ENCODE measurements at places on chromosomes 1 and 21.

DNA sequence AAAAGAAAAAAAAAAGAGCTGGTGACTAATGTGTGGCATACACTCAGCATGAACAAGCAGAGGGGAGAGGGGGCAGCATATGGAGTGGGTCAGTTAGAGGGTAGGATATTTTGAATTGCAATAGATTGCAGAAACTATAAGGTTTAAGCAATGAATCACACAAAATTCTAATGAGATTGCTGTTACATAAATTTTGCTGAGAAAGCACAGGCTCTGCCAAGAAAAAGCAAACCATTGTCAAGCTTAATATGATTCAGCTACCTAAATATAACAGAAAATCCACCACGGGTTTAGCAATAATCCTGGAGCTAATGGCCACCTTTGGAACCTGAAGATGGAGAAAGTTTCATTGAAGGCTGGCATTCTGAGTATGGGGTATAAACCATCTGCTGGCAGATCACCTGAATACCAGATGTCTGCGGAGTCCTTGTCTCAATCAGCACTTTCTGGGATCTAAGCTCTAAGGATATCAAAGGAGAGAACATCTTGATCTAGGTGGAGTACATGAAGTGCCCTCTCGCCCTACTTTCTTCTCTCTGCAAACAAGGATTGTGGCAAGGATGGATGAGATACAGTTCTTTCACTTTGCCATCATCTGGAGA lies 30.3 kb upstream of the ANGPTL7 start:
- DNase-seq = no peak

DNA sequence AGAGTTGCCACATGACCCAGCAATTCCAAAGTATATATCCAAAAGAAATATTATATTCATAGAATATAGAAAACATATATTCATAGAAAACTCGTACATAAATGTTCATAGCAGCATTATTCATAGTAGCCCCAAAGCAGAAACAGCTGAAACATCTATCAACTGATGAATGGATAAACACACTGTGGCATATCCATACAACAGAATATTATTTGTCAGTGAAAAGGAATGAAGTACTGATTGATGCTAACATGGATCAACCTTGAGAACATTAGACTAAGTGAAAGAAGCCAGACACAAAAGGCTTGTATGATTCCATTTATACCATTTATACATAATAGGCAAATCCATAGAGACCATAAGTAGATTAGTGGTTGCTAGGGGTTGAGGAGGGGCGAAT lies 21.7 kb upstream of the MACF1 start:
- no peak for DNase-seq

GRCh38 chr21:35779690-35780570 lies 280.4 kb downstream of the SETD4 start:
- no peak for DNase-seq

GRCh38 chr1:164233149-164233548 lies 325.8 kb upstream of the PBX1 start:
- no peak for DNase-seq

- DNase-seq = peak; percentile 29
Observed at GRCh38 chr1:28518745-28519341, 13.0 kb downstream of the RCC1 start.

DNA sequence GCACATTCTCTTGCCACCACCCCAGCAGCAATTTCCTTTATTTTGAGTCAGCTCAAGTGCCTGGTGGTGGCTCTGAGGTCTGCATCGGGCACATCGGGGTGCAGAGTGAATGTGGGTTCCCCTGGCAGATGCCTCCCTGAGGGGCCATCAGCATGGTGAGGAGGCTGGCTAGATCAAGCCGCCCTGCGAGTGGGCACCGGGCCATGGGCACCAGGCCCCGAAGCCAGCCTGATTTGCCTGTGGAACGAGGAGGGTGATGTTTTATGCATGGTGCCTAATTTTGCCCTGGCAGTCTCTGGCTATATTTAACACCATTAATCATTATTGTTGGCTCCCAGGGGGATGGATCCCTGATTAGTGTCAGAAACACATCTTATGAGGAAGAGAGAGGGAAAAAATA lies 36.3 kb downstream of the ACTL8 start:
- no peak for DNase-seq

- no peak for DNase-seq
Observed at GRCh38 chr1:201127755-201128455, 921 bp upstream of the ASCL5 start.

- DNase-seq = no peak
Observed at GRCh38 chr1:110874324-110875215, 1.6 kb downstream of the CD53 start.

GRCh38 chr1:248704606-248705005 lies 2.0 kb upstream of the OR14I1 start:
- DNase-seq = no peak

DNA sequence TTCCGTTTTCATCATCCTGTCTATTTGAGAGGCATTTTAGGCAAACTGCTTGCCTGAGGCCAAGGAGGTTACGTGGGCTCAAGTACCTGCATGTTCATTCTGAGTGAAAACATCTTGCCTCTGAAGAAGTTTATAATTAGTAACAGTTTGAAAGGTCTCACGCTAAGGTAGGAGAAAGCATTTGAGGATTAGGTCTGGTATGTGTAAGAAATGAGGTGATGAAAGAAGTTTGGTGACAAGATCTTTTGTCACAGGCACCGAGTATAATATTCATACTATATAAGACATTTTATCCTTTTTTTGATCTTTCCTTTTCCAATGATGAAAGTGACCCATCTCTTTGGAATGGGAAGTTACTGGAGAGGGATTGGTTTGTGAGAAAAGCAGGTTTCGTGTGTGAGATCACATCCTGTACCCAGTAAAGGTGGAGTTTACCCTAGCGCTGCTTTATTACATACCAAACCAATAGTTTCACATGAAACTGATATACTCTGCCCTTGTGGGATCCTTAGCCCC lies 98.7 kb upstream of the PDC start:
- no peak for DNase-seq

DNA sequence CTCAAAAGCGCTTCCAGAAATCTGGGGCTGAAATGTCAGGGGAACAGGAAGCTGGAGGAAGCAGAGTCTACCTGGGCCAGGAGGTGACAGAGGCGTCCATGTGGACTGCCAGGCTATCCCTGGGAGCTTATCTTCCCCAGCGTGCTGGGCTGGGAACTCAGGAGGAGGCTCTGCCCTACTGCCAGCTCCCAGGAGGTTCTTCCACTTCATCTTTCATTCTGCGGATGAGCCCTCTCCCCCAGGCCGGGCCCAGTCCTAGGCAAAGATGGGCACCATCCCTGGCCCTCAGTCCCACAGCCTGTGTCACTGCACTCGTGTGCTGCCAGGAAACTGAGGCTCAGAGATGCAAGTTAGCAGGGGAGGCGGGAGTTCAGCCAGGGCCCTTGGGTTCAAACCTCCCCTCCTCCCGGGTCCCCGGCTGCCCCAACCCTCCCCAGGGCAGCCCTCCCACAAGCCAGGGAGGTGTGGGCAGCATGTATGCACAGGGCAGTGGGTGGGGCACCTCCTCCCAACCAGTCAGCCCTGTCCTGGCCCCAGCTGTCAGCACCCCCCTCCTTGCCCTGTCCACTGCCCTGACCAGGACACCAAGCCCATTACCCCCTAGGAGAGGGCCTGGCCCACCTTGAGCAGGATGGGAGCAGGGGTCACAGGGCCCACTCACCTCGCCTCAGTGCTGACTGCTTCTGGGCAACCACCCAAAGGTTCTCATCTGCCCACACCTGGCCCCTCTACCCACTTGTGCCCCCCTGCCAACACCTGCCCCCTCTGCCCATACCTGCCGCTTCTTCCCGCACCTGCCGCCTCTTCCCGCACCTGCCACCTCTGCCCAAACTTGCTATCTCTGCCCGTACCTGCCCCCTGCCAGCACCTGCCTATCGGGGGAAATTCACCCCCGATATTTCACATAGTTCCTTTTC lies 226.0 kb downstream of the NPHP4 start:
- DNase-seq = no peak

- no peak for DNase-seq
Observed at GRCh38 chr1:87226341-87226760, 102.3 kb upstream of the LMO4 start.

- no peak for DNase-seq
Observed at GRCh38 chr21:45940621-45941337, 40.8 kb upstream of the COL6A1 start.

- no peak for DNase-seq
Observed at GRCh38 chr1:18079941-18080735, 27.5 kb upstream of the IGSF21 start.

DNA sequence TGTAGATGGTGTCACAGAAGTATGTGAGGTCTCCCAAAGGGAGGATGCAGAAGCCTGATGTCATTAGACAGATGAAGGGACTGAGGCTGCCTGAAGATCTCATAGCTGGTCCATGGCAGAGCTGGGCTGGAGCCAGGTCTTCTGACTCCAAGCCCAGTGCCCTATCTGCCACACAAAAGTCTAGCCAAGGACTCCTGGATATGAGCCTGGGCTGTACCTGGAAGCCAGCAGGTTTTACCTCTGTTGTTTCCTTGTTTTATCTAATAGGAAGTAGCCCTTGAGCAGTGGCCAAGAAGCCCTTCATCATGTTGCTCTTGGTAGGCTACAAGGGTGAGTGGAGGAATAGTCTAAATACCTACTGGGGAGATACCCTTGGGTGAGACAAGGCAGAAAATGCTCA lies 74.4 kb upstream of the SLC44A3 start:
- no peak for DNase-seq

GRCh38 chr1:78651241-78651640 lies 1.6 kb downstream of the IFI44 start:
- DNase-seq = no peak

- DNase-seq = no peak
Observed at GRCh38 chr1:58727364-58727763, 27.5 kb upstream of the MYSM1 start.

DNA sequence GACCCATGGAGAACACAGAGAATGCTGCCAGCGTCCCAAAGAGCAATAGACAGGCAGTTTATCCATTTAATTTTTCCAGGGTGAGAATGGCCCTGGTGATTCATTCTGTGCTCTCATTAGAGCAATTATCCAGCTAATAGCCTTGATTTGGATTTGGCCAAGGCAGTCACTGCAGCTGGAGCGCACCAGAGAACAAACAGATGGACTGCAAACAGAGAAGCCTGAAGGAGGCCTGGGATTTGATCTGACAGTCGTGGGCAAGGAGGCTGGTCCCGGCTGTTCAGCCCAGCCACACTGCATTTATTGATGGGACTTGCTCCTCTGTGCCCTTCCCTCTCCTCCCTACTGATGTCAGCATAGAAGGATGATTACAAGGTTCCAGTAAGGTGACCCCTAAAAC lies 353.9 kb upstream of the C1orf174 start:
- no peak for DNase-seq

DNA sequence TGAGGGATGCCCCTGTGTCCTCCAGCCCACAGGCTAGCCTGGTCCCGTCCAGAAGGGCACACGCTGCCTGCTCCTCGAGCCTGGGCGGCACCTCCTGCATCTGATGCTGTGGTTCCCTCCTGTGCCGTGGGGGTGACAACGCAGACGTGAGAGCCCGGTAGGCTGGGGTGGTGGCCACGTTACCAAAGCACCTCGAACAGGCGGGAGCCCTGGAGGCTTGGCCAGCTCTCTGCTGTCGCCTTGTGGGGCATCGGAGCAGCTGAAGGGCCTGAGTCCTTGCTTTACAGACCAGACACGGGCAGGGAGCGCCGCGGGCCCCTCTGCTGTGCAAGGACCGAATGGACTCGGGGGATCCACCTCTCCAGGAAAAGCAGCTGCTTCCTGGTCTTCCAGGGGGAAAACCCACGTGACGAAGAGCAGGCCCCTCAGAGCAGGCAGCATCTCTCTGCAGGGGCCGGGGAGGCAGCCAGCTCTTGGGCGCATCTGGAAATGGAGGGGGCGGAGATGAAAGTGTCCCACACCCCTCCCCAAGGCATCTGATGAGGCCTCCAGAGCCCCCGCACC lies 133.3 kb downstream of the NPHP4 start:
- no peak for DNase-seq

DNA sequence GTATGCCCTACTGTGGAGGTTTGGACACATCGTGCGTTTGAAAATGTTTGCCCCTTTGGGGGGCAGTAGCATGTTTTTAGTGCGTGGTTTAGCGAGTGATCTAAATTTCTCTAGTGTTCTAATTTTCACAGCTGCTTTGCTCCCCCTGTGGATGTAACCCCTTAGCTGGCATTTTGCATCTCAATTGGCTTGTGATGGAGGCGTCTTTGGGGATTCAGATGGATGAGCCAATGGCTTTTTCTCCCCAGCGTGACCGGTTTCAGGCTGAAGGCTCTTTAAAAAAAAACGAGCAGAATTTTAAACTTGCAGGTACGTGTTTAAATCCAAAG lies 836 bp downstream of the CDC7 start:
- DNase-seq = no peak

- no peak for DNase-seq
Observed at GRCh38 chr1:60227601-60228000, 154.0 kb upstream of the C1orf87 start.

DNA sequence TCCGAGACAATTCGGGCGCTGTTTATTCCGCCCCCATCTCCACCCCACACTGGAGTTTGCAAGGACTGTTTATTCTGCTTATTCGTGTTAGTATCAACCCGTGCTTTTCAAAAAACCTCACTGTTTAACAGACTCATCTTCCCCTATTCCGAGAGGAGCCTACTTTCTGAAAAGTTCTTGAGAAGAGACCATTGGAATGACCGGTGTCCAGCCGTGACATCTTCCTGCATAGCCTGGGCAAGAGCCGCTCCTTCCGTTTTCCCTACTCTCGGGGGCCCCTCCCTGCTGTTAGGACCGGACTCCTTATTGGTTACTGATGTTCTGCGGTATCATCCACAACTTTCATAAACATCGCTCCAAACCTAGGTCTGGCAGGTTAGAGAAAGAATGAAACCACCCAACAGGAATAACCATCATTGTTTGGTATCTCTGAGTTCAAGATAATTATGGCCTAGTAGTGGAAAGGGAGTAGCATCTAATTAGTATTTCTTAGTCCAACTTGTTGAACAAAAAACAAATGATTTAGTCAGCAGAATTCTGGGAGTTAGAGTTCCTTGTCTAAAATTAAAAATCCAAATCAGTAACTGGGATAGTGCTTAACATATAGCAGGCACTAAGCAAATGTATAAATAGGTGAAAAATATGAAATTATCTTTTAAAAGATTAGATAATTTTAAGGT lies 837 bp downstream of the STXBP3 start:
- DNase-seq = no peak

DNA sequence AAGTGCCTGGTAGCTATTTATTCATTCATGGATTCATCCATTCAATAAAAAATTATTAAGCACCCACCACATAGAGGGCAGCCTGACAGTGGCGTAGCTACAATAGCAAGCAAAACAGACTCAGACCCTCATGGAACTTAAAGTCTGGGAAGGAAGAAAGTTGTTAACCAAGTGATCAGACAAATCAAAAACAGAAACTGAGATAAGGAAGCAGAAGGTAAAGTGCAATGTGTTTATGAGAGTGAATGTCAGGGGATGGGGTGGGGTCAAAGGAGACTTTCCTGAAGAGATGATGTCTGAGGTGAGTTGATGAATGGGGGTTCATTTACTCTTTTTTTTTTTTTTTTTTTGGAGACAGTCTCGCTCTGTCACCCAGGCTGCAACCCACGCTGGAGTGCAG lies 2.8 kb upstream of the WASF2 start:
- no peak for DNase-seq

Measured in activated CD4-positive, CD25-positive, alpha-beta regulatory T cell (primary cell).